ENCODE measurements at places on chromosomes 1 and 21.

DNA sequence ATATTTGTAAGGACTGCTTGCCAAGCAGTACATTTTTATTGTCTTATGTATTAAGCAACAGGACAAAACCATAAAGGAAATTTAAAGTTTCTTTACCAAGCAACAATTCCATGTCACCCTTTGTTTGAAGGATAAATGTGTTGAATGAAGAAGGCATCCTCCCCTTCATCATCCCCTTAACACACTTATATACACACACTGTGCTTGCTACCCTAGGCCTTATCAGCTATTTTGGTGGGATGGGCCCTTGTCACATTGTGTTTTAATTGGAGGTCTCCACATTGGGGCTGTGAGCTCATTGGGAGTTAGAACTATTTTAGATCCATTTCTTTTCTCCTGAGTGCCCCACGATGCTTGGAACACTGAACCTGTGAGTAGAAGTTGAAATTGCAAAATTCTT, 1.9 kb downstream of the VANGL1 start:
- no peak for DNase-seq

- DNase-seq: no peak
Observed at GRCh38 chr1:76443217-76443616, 368.7 kb downstream of the ST6GALNAC3 start.

DNA sequence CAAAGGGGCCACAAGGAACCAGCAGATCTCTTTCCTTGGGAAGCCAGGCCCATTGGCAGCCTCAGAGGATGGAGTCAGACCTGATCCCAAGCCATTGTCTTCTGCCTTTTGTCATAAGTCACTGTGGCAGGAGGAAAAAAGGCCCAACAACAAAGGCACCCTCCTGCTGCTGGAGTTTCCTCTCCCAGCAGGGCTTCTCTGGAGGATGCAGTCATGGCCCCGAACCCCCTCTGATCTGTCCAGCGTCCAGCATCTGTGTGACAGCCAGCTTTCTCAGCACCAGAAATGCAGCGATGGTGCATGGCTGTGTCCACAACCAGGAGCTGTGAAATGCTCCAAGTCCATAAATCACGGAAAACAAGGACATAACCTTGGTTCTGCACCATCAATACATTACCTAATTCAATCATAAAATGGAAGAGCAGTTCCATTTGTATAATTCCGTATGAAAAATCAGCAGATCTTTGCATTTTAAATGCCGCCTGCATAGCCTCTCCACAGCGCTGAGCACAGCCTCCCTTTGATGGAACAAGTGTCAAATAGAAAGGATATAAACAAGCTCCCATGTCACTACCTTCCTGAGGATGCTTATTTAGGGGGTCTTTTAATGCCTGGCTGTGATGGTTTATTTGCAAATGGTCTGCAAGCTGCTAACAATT, 30.6 kb downstream of the AJAP1 start:
- no peak for DNase-seq

GRCh38 chr1:160095382-160096105, 2.9 kb downstream of the IGSF8 start:
- DNase-seq: no peak

DNA sequence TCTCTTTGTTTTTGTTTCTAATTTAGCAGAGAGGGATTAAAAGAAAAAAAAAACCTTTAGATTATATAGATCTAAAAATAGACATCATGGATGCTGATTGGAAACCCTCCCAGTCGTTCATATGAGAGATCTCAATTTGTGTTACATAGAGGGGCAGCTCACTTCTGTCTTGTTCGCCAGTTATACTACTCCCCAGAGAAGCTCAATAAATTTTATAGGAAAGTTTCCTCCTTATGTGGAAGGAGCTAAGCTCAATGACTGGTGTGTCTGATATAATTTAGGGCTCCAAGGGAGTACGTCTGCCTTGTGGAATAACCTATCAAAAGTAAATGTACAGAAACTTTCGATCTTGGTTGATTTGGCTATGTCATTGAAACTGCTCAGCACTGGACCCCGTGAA, 117.6 kb downstream of the PEX14 start:
- no peak for DNase-seq

DNA sequence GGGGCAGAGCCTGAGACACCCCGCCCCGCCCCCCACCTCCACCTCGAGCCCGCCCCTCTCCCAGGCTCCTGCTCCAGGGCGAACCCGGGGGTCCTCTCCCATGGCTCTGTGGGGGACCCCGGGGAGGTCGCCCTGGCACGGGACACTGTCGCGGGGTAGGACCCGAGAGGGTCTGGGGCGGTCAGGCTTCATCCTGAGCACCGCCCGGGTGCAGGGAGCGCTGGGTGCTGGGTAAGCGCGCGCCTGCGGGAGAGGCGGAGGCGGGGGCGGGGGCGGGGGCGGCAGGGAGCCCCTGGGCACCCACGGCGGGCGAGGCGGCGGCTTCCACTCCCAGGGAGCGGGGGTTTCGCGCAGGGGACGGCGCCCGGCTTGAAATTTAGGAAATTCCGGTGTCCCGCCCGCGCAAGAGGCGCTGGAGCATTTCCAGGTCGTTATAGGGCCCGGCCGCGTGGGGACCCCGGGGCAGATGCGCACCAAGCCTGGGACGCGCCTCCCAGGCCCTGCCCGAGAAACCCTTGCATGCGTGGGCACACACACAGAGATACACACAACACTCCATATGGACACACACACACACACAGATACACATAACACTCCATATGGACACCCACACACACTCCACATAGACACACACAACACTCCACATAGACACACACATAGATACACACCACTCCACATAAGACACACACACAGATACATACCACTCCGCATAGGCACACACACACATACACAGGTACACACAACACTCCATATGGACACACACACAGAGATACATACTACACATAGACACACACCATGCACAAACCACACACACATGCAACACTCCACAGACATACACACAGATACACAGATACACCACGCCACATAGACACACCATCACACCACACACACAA, 48.7 kb upstream of the SLC19A1 start:
- peak; percentile 70 for DNase-seq

- DNase-seq: no peak
Observed at GRCh38 chr1:210321552-210321951, 7.2 kb upstream of the HHAT start.

GRCh38 chr1:234780112-234780511, 170.1 kb upstream of the IRF2BP2 start:
- no peak for DNase-seq

GRCh38 chr1:19407494-19408096, 77.7 kb downstream of the CAPZB start:
- no peak for DNase-seq

DNA sequence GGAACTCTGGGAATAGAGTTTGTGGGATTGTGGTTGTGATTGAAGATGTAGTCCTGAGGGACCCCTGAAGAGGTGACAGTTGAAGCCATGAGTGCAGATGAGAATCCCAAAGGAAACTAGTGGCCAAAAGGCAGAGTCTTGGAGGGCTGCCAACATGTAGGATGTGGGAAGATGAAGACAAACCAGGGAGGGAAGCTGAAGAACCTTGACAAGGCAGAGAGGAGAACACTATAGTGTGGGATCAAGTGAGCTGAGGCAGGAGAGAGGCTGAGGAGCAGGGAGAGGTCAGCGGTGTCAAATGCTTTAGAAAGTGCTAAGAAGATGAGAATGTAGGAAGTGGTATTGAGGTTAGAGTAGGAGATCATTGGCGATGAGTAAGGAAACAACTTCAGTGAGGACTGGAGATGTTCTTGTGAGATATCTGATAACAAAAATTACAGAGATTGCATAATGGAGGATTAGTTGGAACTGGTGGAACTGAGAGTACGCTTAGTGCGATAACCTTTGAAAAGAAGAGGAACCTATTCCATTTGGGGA, 88.5 kb upstream of the VCAM1 start:
- no peak for DNase-seq

DNA sequence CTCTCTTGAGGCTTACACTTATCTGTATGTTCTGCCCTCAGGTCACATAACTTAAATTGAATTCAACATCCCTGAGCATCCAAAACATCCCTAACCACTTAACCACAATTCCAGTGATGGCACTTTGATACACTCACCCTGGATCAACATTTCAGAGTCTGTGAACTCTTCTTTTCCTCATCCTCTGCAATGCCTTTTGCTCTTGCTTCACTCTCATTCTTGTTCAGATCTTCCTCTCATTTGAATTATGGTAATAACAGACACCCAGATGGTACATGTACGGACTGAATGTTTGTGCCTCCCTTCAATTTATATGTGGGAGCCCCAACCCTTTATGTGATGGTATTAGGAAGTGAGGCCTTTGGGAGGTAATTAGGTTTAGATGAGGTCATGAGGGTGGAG, 33.4 kb downstream of the PTGER3 start:
- DNase-seq: no peak

GRCh38 chr21:45857761-45858160, 123.8 kb upstream of the COL6A1 start:
- peak; percentile 23 for DNase-seq

DNA sequence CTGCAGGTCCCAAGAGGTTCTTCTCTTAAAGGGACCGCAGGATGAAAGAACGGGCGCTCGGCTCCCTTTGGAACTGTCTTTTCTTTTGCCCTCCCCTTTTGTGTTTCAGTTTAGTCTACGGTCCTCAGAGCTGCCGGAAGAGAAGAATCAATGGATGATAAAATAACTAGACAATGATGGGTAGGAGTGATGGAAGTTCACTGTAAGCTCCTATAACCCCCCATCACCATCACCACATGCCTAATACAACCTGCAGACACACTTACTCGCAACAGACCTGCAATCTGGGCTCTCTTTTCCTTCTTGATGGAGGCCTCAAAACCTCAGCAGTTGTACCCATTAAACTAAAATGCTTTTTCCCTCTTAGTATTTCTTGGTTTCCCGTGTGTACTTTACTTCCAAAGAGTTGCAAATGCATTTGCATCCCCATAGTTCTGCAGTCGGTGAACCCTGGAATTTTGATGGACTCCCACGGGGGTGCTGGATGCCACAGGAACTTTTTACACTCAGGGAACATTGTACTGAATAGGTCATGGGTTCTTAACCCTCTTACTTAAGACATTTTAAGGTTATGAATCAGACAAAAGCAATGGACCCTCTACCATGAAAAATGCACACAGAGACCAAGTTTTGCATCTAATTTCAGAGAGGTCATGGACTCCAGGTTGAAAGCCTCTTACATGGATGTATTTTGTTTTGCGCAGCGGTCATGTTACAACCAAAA, 633 bp upstream of the RFX5 start:
- DNase-seq: no peak

DNA sequence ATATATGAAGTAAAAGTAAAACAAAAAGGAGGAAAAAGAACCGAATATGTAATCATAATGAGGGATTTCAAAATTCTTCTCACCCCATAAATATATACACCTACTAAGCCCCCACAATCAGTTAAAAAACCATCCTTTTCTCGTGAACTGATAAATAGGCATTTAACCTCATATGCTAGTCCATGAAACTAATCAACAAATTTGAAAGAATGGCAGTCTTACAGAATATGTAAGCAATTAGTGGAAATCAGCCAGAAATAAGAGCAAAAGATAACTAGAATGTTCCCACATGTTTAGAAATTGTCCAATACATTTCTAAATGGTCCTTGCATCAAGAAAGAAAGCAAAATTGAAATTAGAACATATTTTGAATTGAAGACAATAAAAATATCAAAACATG, 849.4 kb upstream of the CXADR start:
- DNase-seq: no peak

DNA sequence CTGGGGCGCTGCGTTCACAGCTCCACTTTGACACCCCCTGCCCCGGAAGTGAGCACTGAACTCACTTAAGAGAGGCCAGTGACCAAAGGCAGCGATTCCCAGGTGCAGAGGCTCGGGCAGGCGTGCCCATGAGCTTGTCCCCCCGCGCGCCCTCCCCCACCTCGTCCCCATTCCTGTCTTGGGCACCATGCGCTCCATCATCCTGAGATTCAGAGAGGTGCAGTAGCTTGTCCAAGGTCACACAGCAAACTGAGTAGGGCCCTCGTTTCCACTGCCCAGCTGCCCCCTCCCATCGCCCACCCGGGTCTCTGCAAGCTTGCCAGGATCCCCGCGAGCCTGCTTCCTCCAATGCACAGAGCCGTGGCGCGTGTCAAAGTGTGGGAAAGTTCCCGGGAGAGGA, 68.0 kb downstream of the SYT2 start:
- DNase-seq: no peak

DNA sequence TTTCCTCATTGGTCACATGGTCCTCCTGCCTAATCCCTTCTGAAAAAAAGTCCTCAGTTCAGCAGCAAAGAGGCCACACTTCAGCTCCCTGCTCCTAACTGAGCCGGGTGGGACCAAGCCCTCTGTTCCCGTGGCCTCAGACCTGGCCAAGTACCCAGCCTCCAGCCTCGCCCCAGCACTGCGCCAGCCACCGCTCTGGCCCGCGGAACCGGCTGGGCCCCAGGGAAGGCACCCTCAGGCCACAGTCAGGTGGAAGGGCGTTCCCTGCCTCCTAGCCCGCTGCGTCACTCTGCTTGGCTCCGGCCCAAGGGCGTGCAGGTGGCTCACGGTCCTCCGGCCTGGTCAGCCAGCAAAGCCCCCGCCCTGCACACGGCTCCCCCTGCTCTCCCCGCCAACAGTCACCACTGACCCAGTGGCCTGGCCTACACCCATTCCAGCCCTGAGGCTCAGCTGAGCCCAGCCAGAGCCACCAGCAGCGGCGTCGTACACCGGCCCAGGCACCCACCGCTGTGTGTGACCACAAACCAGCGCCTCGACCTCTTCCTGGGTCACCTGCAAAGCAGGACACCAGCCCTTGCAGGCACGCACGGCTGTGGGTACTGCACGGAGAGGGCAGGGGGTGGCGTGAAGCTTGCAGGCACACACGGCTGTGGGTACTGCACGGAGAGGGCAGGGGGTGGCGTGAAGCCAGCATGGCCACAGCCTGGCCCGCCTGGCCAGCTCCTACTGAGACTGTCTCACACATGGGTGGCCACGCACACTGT, 19.4 kb downstream of the NADK start:
- no peak for DNase-seq

- DNase-seq: no peak
Observed at GRCh38 chr1:105138458-105138893, 1388.8 kb downstream of the AMY1C start.

DNA sequence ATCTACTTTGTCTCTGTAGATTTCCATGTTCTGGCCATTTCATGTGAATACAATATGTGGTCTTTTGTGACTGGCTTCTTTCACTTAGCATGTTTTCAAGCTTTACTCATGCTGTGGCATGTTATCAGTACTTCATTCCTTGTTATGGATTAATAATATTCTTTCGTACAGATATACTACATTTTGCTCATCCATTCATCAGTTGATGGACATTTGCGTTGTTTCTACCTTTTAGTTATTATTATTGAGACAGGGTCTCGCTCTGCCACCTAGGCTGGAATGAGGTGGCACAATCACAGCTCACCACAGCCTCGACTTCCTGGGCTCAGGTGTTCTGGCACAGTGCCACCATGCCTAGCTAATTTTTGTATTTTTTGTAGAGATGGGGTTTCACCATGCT, 21.4 kb downstream of the SFPQ start:
- no peak for DNase-seq

- no peak for DNase-seq
Observed at GRCh38 chr1:79497193-79497773, 490.8 kb upstream of the ADGRL4 start.

GRCh38 chr1:32365445-32365844, 3.1 kb downstream of the TSSK3 start:
- no peak for DNase-seq

- DNase-seq: no peak
Observed at GRCh38 chr21:34881421-34881820, 167.7 kb downstream of the RUNX1 start.

Measured in activated naive CD4-positive, alpha-beta T cell treated with anti-CD3 and anti-CD28 coated beads, Interleukin-2, amount 50 U/mL, for 72 hours (primary cell).